NCI-H1105 treated with DMSO at 0.1 percent for 48 hours (cell line): ENCODE measurements at places on chromosomes 1 and 21.

GRCh38 chr1:70503358-70503757, 92.3 kb downstream of the CTH start:
- DNase-seq: no peak

DNA sequence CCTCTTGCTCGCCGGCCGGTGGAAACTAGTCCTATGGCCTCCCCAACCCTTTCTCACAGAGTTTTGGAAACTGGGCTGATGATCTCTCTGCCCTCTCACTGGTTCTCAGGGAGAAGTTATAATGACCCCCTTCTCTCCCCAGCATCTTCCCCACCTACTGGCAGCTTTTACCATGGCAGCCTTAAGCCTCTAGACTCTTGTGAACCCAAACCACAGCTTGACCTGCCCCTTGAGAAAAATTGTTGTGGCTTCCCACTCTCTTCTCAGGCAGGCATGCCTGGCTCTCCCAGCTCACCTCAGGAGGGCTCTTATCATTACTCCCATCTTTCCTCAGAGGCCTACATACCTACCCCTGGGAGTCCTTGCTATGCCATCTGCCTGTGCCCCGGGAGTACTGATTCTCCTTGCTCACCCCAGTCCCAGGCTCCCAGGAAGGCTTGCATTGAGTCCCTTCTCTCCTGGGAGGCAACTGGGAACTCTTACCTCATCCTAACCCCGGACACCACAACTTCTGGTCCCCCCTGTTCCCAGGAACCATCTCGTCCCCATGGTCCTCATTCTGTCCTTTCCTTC, 1.6 kb downstream of the NSUN4 start:
- no peak for DNase-seq

DNA sequence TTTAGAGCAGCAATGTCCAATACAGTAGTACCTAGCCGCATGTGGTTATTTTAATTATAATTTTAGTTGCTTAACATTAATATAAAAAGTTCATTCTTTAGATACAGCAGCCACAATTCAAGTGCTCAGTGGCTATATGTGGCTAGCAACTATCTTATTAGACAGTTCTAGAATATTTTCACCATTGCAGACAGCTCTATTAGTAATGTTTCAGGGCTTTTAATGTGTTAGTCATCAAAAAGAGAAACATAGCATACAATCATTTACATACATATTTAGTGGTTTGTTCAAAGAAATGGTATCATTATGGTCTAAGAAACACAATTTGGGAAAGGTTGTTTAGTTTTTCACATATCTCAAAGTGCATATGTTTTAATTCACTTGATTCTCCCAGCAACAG, 66.6 kb upstream of the DYNLT5 start:
- no peak for DNase-seq

GRCh38 chr21:31132574-31133242, 94.4 kb upstream of the KRTAP19-8 start:
- DNase-seq: no peak

- no peak for DNase-seq
These were observed 9.4 kb downstream of the RUNX1 start for GRCh38 chr21:35039595-35040289.

DNA sequence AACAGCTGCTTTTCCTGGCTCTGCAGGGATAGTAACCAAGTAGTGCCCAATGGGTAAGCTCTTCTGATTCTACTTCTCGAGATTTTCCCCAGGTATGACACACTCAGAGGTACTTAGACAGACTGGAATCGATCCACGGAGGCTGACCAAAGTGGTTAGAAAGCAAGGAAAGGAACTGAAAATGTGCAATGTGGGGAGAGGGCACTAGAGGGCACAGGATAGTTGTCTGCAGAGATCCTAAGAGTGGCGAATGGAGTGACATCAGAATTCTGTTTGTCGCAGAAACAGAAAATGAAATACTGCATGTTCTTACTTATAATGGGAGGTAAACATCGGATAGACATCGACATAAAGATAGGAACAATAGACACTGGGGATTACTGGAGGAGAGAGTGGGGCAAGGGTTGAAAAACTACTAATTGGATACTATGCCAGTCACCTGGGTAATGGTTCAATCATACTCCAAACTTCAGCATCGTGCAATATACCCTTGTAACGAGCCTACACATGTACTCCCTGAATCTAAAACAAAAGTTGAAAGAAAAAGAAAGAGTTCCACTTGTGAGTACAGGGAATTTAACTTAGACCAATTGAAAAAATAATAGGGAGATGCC, 23.3 kb downstream of the CYP2J2 start:
- peak; percentile 3 for DNase-seq

- DNase-seq: no peak
These were observed 70.3 kb downstream of the SERINC2 start for GRCh38 chr1:31483012-31483946.

DNA sequence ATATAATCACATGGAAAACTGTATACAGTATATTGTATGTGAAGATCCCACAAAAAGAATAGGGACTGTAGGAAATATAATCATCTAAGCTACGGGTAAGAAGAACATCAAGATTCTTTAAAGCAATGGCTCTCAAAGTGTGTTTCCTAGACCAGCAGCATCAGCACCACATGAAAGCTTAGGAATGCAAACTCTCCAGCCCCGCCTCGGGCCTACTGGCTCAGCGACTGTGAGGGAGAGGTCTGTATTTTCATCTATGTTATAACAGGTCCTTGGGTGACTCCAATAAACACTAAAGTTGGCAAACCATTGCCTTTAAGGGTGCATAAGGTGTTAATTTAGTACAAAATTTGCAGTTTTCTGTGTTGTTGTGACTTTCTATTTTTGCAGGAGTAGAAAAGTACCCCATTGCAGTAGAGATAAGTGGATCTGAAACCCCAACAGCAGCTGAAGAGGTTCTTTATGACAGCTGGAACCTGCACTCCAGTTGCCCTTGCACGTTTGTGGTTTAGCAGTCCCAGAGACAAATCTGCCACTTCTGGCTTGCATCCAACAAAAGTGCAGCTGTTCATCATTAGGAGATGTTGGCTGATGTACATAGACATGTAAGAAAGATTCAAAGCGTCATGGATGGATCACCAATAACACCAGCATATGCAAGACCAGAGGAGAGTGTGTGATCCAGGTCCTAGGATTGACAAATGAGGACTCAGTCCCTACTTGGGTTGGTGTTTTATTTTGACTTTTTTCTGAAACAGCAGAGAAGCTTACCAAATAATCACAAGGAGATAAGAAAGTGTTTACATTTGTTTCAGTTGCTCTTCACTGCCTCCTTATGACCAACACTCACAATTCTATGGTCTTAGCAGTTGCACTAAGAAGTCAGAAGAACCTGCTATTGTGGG, 15.9 kb upstream of the IFNAR1 start:
- DNase-seq: peak; percentile 93

DNA sequence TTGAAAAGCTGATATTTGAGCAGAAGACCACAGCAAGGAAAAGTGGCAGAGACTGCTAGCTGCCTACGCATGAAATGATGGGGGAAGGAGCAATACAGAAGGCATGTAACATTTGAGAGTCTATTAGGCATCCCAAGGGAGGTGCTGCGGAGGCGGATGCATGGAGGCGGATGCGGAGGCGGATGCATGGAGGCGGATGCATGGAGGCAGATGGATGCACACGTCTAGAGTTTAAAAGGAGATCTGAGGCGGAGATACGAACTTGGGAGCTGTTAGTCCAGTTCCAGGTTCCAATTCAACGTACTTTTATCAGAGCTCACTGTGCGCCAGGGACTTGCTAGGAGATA, 744 bp upstream of the DDX20 start:
- DNase-seq: peak; percentile 68

DNA sequence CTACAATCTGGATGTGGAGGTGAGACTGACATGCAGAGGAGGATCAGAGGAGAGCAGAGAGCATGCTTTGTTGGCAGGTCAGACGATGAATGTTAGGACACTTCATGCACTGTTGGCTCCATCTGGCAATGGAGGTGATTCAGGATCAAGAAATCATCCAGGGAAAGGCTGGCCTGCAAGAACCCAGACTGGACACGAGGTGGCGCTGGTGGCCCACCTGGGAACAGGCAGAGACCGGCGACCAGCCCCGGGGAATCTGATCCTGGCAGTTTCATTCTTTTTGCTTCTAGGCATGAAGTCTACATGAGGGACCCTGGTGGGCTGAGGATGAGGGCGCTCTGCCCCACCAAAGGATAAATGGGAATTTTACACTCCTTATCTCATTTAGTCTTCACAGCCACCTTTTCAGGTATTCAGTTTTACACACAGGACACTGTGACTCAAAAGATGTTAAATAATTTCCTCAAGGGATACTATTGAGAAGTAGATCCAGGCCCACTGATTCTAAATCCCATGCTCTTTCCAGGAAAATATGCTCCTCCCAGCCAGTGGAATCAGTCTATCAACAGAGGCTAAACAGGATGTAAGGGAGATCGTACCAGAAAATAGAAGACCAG, 26.2 kb upstream of the SCMH1 start:
- peak; percentile 81 for DNase-seq

DNA sequence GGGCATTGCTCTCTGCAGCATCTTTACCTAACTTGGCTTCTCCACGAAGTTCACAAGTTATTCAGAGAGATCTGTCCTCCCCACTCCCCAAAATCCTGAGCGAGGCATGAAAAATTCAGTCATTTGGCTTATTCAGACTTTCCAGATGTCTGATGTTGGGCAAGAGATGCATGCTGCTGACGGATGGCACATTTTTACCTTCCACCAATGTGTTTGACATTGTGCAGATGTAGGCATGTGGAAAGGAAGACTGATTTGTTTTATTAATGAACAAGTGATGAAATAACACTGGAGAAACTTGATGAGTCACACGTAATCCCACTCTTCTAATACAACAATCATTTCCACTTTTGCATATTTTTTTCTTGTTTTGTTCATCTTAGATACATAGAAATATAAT, 86.7 kb downstream of the C1orf94 start:
- no peak for DNase-seq

DNA sequence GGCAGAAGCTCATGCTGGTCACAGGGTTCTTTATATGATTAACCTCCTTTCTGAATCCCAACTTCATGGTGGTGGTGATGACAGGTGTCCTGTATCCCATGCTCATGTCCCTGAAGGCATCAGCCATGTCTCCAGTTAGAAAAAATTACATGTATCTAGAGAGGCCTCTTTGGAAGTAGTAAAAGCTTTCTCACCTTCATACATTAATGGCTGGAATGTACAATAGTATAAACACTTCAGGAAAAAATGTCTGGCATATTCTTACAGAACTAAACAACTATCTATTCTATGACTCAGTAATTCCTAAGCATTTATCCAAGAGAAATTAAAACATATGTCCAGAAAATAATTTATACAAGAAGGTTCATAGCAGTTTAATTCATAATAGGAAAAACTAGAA, 34.0 kb downstream of the ADAM30 start:
- no peak for DNase-seq

DNA sequence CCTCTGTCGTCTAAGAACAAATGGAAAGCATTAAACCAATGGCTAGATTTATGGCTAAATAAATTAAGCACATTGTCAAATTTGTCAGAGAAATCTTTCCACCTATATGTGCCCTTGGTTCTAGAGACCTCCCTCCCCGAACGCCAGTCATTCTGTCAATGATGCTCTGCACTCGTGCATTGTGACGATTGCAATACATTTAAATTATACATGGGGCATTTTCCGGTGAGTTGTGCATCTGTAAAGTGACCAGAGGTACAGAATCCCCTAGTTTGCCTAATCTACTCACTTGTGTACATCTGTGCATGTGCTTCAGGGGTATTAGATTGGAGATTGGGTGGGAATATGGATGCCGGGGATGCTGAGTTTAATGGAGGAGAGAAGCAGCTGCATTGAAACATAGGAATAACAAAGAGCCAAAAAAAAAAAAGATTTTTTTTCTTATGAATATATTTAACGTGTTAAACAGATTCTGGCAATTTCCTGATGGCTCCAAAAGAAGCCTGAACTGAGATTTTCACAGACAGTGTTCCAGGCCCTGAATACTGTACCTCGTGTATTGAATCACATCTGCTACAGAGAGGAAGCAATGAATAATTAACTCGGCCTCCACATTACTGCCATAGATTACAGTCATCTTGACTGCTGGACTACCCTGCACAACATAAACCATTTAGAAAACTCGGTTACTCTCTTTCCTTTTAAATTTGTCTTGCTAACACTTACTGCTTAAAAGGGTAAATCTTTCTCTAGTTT, 149.0 kb upstream of the C1orf87 start:
- DNase-seq: no peak

DNA sequence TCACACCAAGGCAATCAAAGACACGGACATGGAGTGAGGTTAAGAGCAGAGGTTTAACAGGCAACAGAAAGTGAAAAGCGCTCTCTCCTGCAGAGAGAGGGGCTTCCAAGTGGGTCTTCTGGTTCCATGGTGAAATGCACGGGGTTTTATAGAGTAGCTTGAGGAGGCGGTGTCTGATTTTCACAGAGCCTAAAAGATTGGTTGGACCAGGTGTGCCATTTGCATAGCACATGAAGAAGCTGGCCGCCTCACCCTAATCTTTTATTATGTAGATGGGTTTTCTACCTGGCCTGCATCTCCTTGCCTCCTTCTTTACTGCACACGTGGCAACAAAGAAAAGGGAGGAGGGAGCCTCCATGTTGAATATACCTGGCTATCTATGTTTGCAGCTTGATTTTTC, 197.3 kb downstream of the RYR2 start:
- peak; percentile 5 for DNase-seq

- DNase-seq: no peak
These were observed 46.6 kb downstream of the ARHGEF11 start for GRCh38 chr1:156998840-156999500.

- no peak for DNase-seq
These were observed 364.9 kb downstream of the MATN1 start for GRCh38 chr1:30358500-30358899.

- DNase-seq: no peak
These were observed 11.8 kb upstream of the KLHDC8A start for GRCh38 chr1:205368478-205368877.

DNA sequence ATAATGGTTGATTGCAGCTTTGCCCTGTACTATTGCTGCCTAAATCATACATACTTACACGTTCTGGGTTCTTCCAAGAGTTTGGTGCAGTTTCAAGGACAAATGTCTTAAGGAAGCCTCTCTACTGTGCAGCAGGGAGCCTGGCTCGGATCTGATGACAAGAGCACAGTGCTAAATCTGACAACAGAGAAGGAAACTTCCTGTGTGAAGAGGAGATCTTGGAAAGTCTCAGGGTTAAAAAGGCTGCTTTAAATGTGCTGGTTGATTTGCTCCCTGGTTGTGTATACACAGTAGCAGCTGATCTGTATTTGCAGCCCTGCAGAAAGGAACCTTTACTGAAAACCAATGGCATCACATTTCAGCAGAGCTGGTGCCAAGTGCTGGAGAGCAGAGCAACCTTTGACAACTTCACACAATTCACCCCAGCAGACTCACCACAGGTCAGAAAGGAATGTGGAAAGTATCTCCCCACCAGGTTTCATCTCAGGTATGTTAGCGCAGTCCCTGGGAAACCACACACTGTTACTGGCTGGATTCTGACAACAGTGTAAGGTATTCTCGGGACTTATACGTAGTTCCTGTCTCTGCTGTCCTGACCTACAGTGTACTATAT, 355.0 kb upstream of the ESRRG start:
- no peak for DNase-seq

GRCh38 chr21:42426876-42427480, 23.3 kb downstream of the UBASH3A start:
- no peak for DNase-seq
